Mesothelial cell of epicardium (in vitro differentiated cells): ENCODE measurements at places on chromosomes 3 and 15. TPM values are rescaled to one million over a fixed set of nuclear protein-coding genes. Genes with fewer than 3 reads are reported as not detected.

- no peak for DNase-seq
Measured at GRCh38 chr15:68677996-68678395, 99.2 kb downstream of the CORO2B start.

The ELL3 gene
- 0.69 to 1.2 TPM (median 0.90 TPM) in 3 replicates for total RNA-seq

The AADAC gene
- not detected in 3 replicates for total RNA-seq

The CAV3 gene
- not detected in 3 replicates for total RNA-seq

DNA sequence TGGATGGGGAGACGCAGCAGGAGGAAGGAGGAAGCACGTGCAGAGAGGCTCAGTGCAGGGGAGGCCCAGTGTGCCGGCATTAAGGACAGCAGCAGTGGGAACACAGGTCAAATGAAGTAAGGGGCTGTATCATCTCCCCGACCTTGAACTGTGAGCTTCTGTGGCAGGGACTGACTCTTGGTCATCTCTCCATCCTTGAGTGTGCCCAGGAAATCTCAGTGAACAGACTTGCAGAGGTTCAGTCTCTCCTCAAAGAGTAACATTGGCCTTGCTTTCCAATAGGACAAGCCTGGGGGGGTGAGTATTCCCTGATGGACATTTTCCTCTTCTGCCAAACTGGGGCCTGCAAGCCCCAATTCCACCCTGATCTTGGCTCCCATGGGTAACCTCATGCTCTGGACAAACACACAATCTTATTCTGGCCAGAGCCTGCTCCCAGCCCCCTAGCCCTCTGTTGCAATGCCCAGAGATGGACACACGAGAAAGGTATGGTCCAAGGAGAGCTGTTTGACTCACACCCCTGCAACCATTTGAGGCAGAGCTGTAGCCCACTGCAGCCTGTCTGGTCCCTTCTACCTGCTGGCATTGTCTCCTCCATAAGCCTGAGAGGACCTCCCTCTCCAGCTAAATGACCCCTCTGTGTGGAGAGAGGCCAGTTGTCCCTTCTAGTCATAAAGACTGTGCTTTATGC is 50.9 kb downstream of the TLE3 start:
- no peak for DNase-seq

The GOLGA8J gene
- not detected in 3 replicates for total RNA-seq

GRCh38 chr15:63476229-63476632 is 28.2 kb upstream of the USP3 start:
- DNase-seq = no peak

DNA sequence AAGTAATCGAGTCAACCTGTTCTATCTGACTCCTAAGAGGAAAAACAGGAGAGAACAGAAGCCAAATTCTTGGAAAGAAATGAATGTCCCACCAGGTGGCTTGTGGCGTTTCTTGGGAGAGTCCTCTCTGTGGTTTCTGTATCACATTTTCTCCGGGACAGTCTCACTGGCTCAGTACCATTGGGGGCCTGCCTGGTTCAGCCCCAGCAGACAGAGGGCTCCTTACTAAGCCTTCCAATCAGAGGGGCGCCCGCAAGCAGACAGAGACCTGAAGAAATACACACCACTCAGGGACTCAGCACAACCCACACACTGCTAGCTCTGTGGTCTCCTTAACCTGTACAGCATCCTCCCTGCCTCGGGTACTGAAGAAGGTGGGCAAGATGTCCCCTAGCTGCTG is 302.1 kb downstream of the TLE3 start:
- peak; percentile 22 for DNase-seq

DNA sequence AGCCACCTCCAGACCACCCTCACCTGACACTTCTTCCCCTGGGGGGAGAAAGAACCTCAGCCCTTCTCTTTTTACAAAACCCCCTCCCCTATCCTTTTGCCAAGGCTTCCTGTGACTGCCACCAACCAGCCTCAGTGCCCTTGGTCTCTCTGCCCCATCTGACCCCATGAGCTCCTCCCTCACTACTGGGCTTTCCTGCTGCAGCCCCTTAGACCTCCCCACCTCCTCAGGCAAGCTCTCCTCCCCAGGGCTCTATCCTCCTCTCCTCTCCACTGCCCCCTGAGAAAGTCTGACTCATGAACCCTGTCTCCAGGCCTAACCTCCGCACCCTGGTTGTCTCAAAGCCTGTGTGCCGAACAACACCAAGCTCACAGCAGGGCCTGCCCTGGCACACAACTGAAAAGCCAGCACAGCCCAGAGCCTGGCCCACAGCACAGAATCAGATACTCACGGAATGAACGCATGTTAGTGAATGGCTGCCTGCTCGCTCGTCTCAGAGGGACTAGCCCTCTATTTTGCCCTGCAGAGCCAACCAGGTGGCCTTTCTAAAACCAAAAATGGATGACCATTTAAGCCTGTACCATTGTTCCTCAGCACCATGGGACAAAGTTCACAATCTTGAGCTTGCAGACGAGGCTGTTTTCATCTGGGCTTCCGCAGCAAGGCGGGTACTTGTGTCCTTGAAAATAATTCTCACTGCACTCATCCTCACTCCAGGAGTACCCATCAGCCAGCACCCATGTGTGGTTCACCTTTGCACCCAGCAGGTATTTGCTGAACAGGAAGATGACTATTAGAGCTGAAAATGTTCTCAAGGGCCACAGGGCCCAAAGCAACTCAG is 1.7 kb downstream of the CHDH start:
- DNase-seq = no peak

DNA sequence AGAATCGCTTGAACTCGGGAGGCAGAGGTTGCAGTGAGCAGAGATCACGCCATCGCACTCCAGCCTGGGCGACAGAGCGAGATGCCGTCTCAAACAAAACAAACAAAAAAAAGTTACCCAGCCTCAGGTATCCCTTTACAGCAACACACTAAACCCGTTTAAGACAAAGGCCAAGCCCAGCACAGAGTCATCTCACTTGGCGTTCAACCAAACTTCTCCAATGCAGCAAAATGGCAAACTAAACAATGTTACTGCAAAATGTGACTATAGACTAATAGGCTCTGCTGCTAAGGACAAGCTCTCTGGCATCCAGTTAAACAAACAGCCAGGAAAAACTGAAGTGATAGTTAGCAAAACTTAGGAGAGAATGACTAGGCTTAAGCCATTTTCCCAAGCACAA is 6.4 kb upstream of the FAM219B start:
- no peak for DNase-seq

DNA sequence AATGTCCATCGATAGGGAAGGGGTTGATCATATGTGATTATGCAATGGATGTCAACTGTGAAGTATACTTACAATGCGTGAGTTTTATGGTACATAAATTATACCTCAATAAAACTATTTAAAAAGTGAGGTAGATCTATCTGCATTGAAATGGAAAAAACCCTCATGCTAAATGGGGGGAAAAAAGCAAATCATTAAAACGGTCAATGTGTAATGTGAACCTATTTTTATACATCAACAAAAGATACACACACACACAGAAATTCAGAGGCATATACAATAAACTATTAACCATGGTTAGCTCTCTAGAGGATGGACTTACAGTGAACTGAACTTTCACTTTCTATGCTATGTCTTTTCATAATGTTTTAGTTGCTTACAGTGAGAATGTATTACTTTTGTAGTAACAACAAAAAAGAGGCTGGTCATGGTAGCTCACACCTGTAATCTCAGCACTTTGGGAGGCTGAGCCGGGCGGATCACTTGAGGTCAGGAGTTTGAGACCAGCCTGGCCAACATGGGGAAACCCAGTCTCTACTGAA is 23.1 kb downstream of the STIMATE start:
- no peak for DNase-seq

DNA sequence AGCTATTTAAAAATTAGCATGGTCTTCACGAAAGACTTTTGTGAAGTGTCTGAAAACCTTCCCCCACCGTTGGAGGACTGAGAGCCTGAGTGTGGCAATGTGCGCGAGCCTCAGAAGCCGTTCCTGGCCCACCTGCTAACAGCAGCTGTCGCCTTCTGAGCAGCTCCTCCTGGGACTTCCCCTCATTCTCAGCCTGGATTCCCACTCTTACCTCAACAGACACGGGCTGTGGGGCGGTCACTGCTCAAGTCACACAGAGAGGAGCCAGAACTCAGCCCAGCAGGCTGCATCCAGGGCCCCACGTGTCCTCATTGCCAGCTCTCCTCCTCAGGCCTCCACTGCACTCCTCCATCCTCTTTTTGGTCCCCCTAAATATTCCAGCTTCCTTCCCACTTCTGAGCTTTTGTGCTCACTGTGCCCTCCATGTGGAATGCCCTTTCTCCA is 7.8 kb downstream of the DNASE1L3 start:
- DNase-seq = no peak

DNA sequence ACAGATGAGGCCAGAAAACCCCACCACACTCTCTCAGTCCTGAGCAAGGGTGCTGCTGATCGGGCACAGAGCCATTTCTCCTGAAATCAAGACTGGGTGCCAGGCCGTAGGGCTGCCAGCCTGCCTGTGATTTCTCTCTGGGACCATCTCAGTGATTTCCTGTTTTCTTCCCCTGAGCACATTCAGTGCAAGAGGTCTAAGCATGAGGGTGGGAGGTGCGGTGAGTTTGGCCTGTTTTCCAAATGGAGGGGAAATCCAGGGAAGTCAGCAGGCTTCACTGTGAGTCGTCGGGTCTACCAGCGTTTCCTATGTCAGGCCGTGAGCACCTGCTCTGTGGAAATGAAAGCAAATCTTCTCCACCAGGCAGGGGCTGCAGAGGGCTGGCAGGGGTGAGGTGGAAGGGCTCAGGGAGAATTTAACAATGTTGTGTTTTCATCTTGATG is 82.3 kb downstream of the ST6GAL1 start:
- DNase-seq = no peak

- no peak for DNase-seq
Measured at GRCh38 chr15:93121973-93122910, 33.2 kb upstream of the RGMA start.

The HTR3E gene
- not detected in 3 replicates for total RNA-seq

The C3orf85 gene
- not detected in 3 replicates for total RNA-seq

DNA sequence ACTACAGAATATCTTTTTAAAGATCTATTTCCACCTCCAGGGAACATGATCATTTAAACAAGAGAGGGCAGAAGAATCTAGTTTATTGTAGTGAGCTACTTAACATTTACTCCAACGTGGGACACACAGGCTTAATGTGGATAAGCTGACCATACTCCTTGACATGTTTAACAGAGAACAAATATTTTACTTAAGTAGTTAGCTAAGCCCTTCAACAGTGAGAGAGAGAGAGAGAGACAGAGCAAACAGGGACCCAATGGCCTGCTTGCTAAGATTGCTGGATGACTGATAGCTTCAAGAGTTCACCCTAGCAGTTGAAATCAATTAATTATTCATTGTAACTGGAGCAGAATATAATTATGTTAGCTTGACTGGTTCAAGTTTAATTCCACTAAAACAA is 158.6 kb downstream of the ADAM10 start:
- no peak for DNase-seq

GRCh38 chr3:71055257-71056001 is 528.1 kb downstream of the FOXP1 start:
- no peak for DNase-seq

The UQCRC1 gene
- total RNA-seq = 161 to 171 TPM (median 164 TPM) in 3 replicates

DNA sequence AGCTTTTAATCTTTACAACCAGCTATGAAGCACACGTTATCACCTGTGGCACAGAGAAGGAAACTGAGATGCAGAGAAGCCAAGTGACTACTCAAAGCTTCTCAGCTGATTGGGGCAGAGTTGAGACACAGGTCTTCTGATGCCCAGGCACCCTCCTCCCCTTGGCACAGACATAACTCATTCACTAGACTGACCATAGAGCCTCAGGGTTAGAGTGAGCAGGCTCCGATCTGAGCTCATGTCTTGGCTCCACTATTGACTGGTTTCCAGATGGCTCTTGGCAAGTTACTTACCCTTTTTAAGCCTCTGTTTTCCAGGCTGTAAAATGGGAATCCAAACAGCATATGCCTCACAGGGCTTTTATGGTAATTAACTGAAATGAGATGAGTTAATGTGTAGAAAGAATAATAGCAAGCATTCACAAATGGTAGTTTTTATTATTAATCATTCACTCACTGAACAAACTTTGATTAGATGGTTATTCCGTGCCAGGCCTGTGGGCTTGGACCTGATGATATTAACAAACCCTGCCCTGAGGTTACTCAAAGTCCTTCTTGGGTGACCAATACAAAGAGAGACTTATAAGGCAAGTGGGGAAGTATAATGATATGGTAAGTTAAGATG is 184.3 kb downstream of the ANXA2 start:
- no peak for DNase-seq

The PLSCR2 gene
- total RNA-seq = 0.31 TPM in 1 of 3 replicates, not detected in the others

The MYEF2 gene
- 104 to 111 TPM (median 104 TPM) in 3 replicates for total RNA-seq

- DNase-seq = no peak
Measured at GRCh38 chr3:29397406-29397805, 116.5 kb downstream of the RBMS3 start.

DNA sequence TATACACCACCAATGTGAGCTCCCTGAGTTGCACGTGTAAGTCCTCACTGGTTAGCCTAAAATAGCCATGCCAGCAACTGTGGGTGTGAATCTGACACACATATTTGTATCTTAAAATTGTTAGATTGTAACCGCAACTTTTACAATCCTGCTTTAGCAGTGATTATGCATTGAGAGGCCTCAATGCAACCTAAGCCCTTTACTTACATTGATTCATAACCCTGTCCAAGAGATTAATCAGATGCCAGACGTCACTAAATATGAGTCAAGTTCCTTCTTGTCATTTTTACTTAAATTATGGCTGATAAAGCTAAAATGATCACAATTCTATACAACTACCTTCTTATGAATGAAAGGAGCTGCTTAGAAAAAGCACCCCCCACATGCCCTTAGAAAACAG is 46.9 kb downstream of the IL17RD start:
- DNase-seq = no peak

The PAQR9 gene
- 0.09 to 0.18 TPM in 2 of 3 replicates, not detected in the other for total RNA-seq

DNA sequence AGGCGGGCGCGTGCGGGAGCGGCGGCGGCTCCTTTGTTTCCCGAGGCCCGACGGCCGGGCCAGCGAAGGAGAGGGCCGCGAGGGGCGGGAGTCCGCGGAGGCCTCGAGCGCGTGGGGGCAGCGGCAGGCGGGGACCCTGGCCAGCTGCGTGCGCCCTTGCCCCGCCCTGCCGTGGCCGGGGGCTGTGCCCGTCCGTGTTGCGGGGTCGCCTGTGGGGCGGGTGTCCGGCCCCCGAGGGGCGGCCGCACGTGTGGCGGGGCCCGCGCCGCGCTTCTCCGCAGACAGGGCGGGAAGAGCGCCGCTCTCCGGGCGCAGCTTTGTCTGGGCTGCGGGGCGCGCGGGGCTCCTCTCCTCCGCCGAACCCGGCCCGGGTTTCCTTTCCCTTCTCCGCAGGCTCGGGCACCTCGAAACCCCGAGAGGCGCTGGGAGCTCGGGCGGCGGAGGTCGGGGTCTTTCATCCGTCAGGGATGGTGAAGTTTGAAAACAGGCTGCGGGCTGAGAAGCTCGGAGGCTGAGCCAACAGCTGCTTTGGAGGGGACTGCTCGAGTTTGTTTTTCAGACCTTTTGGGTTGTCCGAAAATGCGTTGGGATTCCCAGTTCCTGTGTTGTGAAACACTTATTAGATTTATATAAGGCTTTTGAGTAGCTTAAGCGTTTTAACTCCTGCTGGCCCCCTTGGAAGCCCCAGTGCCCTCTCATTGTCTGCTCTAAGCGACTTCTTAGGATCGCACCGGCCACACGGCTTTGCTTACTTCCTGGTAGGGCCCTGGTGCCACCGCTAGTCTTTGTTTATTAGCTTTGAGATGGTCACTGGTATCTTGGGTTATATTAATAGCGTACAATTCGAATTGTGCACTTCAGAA is 817 bp downstream of the USP3 start:
- DNase-seq = peak; percentile 62

- no peak for DNase-seq
Measured at GRCh38 chr3:194488055-194488742, 1.4 kb upstream of the ATP13A3 start.

The DLEC1 gene
- 1.3 to 1.8 TPM (median 1.4 TPM) in 3 replicates for total RNA-seq

- no peak for DNase-seq
Measured at GRCh38 chr15:62071711-62072308, 5.0 kb downstream of the C2CD4A start.
